Spinal cord (tissue), 10 donors: ENCODE measurements at places on chromosomes 7 and 10. TPM values are rescaled to one million over a fixed set of nuclear protein-coding genes. Genes with fewer than 3 reads are reported as not detected.

DNA sequence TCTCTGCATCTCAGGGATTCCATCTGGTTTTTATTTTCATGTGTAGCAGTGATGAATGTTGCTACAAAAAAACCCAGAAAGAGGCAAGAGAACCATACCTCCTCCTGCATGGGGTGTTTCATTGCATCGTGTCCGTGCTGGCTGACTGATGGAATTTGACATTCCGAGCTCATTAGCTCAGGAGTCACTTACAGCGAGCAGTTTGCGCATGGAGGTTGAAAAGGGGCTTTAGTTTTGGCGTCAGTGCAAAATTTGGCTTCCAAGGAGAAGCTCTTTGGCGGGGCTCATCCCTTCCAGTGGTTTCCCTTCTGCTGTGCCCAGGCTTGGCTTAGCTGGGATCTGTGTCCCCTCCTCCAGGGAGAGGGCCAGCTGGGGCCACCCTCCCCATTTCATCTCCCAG lies 25.8 kb downstream of the EMX2 start:
- DNase-seq: no peak

DNA sequence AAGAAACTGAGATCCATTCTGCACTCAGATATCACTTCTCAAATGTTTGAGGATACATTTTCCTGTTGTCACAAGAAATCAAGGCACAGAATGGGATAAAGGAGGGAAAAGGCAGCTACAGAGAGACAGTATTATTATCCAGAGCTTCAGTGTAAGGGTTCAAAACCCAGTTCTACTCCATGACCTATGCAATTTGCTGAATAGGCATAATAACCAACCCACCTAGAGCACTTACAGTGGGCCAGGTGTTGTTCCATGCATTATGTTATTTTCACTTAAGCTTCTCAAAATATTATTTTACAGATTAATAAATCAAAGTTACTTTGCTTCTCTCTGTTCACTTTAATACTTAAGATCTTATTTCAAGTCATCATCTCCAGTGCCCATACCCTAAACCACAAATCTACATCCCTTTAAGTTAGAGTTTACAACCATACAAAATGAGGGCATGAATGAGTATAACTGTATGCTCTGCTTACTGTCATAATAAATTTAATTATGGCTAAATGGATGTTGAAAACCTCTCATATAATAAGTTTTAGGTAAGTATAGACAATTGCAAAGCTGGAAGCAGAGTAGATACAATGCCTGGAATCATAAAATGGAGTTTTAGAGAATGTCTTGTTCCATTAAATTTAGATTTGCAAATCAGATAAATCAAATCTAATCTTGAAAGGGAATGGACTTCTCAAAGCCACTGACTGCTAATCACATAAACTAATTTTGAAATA lies 28.1 kb upstream of the PCLO start:
- DNase-seq: no peak

DNA sequence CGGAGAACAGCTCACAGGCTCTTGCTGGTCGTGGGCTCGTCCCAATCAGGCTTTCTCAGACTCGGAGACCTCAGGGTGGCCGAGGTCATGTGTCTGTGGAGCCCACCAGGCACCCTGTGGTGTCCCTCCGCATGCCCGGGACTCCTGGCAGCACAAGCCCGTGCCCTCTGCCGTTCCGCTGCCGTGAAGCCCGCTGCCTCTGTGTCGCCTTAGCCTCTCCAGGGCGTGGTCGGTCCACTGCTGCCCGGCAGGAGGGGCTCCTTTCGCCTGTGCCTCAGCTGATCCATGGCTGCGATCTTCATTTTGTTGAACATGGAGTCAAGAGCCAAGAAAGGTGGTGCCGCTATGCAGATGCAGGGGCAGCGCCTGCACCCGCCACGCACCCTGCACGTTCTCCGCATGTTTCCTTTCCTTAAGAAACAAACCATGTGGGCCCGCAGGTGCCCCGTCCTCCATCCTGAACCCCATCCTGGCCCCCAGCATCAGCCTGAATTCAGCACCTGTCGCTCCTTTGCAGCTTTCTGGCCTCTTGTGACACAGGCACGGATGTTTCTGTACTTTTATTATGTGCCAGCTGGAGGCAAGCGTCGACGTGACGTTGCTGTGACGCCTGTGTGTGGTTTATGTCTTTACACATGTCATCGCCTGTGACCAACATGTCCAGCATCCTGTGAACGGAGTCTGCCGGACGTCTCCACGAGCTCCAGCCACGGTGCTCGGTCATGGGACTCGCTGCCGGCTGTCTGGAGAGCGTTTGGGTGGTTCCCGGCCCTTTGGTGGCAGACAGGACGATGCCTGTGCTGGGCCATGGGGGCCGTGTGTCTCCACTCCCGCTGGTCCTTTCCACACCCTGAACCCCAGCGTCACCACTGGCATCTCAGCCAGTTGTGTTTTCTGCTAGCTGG lies 69.9 kb downstream of the NKX6-2 start:
- DNase-seq: no peak

DNA sequence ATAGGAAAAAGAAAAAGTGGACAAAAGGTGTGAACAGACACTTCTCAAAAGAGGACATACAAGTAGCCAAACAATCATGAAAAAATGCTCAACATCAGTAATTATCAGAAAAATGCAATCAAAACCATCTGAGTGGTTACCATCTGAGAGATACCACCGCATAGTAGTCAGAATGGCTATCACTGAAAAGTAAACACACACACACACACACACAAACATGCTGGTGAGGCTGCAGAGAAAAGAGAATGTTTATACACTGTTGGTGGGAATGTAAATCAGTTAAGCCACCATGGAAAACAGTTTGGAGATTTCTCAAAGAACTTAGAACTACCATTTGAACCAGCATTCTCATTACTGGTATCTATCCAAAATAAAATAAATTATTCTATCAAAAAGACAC lies 145.7 kb downstream of the CYP26A1 start:
- DNase-seq: no peak

DNA sequence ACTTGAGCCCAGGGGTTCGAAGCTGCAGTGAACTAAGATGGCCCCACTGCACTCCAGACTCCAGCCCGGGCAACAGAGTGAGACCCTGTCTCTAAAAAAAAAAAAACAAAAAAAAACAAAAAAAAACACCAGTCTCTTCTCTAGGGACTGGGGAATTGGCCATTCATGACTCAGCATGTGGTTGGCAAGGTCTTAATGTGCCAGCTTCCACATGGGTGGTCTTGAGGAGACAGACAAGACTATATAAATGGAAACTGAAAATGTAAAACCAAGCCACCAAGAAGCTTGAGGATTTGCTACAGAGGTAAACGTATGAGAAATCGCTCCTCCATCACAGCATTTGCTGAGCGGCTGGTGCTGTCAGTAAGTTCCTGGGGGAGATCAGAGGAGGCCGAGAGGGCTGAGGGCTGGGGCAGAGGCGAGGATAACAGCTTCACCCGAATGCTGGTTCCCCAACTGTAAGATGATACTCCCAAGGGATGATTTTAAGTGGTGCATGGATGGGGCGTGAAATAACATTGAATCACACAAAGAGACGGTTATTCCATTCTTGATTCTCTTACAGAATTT lies 128.7 kb downstream of the C10orf105 start:
- no peak for DNase-seq

- no peak for DNase-seq
Observed at GRCh38 chr10:11909618-11910017, 86.5 kb downstream of the PROSER2 start.

DNA sequence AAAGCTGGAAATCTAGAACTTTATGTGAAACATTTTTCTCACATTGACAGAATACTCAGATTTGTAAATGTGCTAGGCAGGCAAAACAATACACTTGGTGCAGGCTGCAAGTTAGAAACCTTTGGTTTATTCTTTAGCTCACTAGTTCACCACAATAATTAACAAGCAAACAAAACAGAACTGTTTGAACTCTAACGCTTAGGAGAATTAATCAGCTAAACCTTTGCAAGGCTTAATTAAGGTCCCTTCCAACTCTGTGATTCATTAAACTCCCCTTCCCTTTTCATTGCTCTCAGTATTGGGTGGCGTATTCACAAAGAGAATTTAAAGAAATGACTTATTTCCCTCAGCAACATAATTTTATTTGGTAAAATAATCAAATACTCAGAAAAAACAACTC lies 99.0 kb downstream of the PON1 start:
- no peak for DNase-seq

KCNIP2 gene
- total RNA-seq: 14.4 TPM

CHST12 gene
- total RNA-seq: 12.1 TPM

AGBL3 gene
- total RNA-seq: 5.5 TPM

ZNF800 gene
- total RNA-seq: 39.5 TPM
